KG1 (cell line): ENCODE measurements at places on chromosomes 12 and 14.

GRCh38 chr14:99807413-99808153 lies 14.4 kb downstream of the EML1 start:
- no peak for DNase-seq

DNA sequence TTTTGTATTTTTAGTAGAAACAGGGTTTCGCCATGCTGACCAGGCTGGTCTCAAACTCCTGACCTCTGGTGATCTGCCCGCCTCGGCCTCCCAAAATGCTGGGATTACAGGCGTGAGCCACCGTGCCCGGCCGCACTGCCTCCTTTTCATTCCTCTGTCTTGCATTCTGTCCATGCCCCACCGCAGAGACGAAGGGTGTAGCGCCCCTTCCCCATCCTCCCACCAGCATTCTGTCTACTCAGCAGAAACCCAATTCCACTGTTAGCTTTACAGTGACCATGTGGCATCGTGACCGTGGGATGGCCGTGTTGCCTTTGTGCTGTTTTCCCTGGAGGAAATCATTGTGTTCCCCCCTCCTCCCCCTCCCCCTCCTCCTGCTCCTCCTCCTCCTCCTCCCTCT lies 10.3 kb downstream of the TEX22 start:
- DNase-seq = no peak

DNA sequence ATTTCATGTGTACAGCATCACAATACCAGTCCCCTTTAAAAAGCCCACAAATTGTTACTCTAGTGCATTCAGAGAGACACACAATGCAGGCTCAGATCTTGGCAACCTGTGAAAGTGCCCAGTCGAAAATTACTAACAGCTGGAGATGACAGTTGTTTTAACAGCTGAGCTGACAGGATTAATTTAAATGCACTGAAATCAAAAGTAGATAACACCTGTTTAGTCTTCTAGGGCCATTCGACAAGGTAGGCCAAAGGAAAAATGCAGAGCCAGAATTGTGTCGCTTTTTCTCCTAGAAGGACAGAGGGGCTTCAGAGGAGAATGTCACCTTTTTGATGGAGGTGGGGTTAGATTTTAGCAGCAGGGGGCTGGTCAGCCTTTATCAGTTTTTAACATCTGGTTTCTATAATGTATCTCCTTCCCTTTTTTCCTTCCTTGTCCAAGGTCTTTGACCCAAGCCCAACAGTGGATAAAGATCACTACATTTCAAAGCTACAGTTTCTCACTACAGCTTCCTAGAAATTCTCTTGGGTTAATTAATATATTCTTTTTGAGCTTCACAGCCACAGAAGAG lies 139.1 kb downstream of the SOX5 start:
- no peak for DNase-seq

- no peak for DNase-seq
Measured at GRCh38 chr14:50666772-50667683, 1.1 kb downstream of the SAV1 start.

DNA sequence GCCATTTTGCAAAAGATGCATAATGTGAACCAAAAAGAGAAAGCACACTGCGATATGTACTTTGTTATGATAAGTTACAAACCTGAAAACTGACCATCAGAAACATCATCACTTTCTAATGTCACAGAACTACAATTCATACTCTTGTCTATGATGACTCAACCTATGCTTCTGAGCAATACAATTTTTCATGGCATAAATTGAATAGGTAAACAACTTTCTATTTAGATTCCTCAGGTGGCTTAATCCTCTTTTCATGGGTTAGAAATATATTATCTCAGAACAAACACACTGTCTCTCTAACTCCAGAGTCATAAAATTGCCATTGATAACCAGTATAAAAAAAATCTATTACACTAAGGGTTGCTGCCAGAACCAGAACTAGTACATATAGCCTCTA lies 1715.0 kb upstream of the FLRT2 start:
- DNase-seq = no peak

- no peak for DNase-seq
Measured at GRCh38 chr12:122421187-122421820, 1.2 kb downstream of the CLIP1 start.

DNA sequence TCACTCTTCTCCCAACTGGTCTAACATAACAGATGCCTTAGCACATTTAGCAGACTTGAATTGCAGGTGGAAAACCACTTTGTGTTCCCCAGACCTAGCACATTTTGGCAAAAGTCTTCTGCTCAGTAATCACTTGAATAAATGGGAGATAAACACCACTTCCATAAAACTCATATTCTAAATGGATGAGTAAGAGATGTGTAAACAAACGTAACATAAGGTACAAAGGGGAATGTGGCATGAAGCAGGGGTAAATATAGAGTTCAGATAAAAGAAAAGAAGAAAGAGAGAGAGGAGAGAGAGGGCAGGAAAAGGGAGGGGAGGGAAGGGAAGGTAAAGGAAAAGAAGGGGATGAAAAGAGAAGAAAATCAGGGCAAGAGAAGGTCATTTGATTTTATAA lies 17.0 kb upstream of the KERA start:
- DNase-seq = no peak

GRCh38 chr12:117842220-117842619 lies 126.6 kb downstream of the KSR2 start:
- no peak for DNase-seq

DNA sequence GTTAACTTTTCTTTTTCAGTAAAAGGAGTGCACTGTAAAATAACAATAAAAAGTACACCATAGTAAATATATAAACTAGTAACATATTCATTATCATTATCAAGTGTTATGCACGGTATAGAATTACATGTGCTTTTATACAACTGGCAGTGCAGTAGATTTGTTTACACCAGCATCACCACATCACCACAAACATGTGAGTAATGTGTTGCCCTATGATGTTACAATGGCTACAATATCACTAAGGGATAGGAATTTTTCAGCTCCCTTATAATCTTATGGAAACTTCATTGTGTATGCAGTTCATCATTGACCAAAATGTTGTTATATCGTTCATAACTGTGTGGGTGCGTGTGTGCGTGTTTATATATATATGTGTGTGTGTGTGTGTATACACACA lies 23.5 kb upstream of the NEDD1 start:
- no peak for DNase-seq

DNA sequence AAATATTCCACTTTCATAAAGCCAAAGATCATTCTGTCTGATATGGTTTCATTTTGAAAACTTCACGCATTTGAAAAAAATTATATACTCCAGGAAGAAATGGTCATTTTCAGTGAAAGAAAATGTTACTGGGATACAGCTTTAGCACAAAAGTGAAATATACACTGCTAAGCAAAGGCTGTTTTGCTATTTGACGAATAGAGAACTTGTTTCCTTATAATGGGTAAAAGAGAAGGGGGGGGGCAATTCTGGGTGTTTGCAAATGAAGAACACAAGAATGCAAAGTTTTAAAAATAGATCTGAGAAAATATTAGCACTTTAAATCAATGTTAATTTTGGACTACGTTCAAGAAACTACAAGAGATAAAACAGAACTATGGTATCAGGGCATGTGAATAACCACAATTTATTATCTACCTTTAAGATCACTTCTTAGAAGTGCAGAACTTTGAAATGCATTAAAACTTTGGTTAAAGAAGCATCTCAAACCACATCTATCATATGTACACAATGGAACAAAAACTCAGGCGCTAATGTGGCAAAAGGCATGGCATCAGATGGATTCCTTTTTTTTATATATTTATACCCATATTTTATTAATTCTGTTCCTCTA lies 51.1 kb downstream of the EFCAB11 start:
- DNase-seq = no peak

GRCh38 chr12:48999371-49000131 lies at the start of gene DDN:
DDN (minus strand) TSS chr12:48999375; CDS start chr12:48999287, 88 bp downstream.
- DNase-seq = no peak

DNA sequence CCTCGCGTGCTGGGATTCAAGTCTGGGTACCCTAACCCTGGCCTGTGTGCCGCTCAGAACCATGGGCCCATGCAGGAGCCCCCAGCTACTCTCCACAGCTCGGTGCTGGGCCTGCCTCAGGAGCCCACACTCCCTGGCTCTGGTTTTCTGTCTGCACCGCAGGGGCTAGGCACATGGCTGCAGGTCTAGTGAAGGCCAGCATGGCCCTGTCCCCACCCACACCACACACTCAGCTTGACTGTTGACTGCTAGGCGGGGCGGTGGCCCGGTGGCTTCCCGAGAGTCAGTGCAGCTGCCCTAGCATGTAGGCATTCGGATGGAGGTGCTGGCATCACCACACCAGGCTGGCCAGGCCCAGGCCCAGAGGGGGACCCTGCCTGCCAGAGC lies 7.9 kb downstream of the INF2 start:
- no peak for DNase-seq

- DNase-seq = no peak
Measured at GRCh38 chr12:106097011-106097410, 41.7 kb downstream of the NUAK1 start.
